ENCODE measurements at places on chromosomes 3 and 15.

DNA sequence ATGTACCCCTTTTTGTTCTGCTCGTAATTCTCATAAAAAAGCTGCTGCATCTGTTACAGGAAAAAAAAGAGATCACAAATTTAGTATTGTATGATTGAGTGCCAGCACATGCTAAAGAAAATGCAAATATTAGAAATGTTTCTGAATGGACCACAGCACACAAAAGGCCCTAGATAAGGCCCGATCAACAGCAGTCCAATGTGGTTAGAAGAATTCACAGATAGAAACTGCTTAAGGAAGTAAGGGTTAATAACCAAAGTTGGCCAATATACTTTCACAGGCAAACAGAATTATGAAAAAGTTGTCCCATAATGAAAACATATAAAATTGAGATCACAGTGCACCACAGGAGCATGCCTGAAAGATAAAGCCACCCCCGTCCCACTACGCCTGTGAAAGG is 72.9 kb downstream of the CHSY1 start:
- DNase-seq, result no peak

GRCh38 chr3:67335813-67336212 is 318.6 kb downstream of the SUCLG2 start:
- no peak for DNase-seq

- peak; percentile 86 for DNase-seq
Measured at GRCh38 chr15:92820236-92821021, 79.7 kb upstream of the CHD2 start.

DNA sequence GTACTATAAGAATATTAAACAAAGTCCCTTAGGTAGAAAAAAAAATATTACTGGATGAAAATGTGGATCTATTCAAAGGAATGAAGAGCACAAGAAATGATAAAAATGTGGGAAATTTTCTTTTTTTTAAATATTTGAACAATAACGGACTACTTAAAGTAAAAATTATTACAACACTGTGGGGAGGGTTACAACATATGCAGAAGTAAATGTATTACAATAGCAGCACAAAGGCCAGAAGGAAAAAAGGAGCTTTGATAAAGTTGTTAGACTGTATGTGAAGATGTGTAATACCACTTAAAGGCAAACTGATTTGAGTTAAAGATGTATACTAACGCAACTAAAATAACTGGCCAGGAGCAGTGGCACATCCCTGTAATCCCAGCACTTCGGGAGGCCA is 427.1 kb downstream of the SHQ1 start:
- DNase-seq, result no peak

GRCh38 chr3:55408193-55408826 is 78.8 kb downstream of the WNT5A start:
- DNase-seq, result no peak

- no peak for DNase-seq
Measured at GRCh38 chr3:18900994-18901393, 247.3 kb upstream of the KCNH8 start.

DNA sequence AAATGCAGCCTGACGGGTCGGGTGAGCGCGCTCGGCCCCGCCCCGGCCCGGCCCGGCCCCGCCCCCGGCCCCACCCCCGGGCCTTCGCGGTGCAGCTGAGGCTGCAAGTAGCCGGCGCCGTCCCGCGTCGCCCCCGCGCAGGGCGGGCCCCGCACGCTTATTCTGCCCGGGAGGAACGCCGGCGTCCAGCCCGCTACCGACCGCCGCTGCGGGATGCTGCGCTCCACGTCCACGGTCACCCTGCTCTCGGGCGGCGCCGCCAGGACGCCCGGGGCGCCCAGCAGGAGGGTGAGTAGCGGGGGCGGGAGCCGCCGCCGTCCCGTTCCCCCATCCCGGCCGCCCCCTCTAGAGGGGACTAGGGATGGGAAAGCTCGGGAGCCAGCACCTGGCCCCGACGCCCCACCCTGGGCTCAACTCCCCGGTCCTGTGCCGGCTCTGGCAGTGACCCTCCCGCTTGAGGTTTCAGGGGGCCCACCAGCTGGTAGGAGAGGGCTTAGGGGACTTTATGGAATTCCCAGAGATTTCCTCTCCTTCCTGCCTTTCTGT is at the start of gene MYZAP:
TSS of gene MYZAP (plus strand) at position 83 of the 546 bp plus-strand sequence. CDS start at position 214, 131 bp downstream.
- no peak for DNase-seq

GRCh38 chr3:3305084-3305483 is 125.6 kb upstream of the CRBN start:
- no peak for DNase-seq

- no peak for DNase-seq
Measured at GRCh38 chr15:97078591-97078990, 748.1 kb downstream of the NR2F2 start.

- peak; percentile 58 for DNase-seq
Measured at GRCh38 chr3:161854232-161854771, 357.7 kb downstream of the OTOL1 start.

DNA sequence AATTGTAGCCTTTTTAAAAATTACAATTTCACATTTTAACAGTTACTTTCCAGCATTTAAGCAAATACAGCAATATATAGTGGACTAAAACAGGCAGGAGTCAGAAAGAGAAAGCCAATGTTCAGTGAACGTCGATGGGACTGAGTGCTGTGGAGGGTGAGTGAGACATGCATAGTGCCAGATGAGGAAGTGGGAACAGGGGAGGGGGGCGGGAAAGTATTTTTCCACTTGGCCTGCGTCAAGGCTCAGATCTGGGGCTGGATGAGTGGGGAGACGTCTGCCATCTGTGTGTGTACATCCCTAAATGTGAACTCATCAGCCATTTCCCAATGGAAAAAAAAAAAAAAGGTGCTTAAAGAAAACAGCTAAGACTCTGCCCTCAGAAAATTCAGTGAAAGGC is 19.2 kb upstream of the RAD18 start:
- DNase-seq, result peak; percentile 50

- peak; percentile 34 for DNase-seq
Measured at GRCh38 chr15:42707068-42707467, 29.9 kb downstream of the CDAN1 start.

DNA sequence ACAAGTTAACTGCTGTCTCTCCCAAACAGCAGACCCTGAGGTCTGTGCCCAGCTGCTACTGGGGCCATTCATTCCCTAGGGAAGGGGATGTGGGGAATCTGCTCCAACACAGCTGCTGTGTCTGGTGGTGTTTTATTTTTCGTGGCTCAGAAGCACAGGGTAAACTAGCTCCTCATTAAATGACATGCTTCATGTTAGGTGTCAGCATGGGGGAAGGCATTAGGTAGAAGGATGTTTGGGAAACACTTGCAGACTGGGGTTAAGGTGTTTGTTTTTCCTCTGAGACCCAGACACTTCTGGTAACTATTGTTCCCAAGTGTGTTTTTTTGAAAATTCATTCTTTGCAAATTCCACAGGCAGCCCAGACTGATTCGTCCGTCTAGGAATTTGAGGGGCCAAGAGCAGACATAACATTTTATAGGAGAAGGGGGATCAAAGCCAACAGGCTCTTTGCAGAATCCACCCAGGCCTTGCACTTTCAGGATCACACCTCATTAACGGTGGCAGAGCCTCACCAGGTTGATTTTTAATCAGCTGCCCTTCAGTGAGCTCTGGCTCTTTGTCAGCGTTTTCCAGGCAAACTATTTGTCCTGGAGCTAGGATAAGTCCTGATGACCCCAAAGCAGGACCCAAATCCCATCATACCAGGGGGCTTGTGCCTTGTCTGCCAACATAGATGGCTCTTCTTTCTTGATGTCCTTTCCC is 65.4 kb upstream of the ITGA11 start:
- peak; percentile 83 for DNase-seq

DNA sequence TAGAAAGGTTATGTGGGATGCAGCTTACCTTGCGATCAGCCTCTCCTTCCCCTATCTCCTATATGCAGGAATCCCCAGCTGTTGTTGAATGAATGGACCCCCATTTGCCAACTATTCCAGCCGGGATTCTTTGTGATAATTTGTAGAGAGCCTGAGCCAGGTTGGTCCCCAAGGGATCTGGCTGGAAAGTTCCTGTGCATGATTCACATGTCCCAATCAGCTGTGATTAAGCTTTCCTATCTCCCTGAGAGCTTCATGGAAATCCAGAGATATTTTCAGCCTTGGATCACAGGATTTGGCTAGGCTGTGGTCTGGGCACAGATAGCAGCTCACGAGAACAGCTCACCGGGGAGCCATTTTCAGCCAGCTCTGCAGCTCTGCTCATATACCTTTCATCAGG is 76.7 kb downstream of the ARNT2 start:
- DNase-seq, result peak; percentile 97

GRCh38 chr3:148214705-148215104 is 483.0 kb upstream of the AGTR1 start:
- DNase-seq, result no peak

DNA sequence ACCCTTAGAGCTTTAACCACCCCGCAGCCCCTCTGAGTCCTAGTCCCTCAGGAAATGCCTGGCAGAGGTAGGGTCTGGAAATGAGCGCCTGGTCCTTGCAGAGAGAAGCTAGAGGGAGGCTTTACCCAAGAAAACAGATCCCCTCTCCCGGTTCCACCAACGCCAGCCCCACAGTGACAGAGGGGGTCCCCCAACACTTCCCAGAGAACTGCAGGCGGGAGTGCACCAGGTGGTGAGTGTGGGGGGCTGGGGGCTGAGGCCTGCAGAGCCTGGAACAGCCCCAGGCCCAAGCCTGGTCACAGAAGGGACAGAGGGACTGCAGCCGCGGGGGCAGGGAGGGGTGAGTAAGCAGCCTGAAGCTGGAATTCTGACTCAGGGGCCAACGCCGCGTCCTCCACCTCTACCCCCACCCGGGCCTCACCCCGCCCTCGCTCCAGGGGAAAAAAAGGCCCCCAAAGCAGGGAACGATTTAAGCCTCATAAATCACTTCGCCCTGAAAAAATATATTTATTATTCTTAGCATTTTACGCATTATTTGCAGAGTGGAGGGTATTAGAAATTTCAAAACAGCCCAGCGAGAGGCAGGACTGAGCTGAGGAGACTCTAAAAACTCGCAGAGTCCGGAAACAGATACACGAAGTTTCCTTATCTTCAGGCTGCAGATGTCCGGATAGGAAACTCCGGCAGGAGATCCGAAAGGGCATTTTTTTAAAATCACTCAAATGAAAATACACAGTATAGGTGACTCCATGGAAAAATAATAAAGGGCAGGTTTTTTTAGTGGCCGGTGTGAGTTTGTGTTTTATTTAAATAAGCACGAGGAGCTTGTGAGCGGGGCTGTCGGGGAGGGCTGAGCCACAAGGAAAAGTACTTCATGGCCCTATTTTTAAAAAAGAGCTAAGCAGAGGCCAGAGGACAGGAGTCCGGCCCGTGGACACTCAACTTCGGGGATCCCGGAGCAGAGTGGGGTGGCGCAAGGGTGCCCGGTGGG is 10.0 kb downstream of the GATA2 start:
- DNase-seq, result peak; percentile 69

GRCh38 chr15:89116404-89116803 is 28.1 kb downstream of the ABHD2 start:
- DNase-seq, result no peak

GRCh38 chr3:130258532-130258952 is 86.9 kb upstream of the COL6A5 start:
- peak; percentile 26 for DNase-seq

GRCh38 chr3:152307829-152308474 is 39.2 kb downstream of the MBNL1 start:
- no peak for DNase-seq

DNA sequence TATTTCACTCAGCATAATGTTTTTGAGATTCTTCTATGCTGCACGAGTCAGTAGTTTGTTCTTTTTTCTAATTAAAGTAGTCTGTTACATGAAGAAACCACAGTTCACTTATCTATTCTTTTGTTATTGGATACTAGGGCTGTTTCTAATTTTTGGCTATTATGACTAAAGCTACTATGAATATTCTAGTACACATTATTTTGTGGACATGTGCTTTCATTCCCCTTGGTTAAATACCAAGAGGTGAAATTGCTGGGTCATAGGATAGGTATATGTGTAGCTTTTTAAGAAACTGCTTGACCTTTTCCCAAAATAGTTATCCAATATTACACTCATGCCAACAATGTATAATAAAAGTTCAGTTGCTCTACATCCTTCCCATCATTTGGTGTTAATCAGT is 8.9 kb downstream of the PDE8A start:
- no peak for DNase-seq

DNA sequence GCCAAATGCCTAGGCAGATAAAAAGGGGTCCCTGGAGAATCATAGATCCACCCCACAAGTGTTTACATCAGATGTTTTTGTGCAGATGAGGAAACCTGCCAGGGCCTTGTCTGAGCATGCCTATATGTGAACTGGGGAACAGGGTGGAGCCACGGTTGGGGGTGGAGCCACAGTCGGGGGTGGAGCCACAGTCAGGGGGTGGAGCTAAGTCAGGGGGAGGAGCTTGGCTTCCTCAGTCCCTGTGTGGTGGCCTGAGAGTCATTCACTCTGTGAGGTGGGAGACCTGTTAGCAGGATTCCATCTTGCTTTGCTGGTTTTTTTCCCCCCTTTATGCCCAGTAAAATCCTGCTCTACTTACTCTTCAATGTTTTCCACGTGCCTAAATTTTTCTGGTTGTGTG is 57.8 kb upstream of the TGFBR2 start:
- DNase-seq, result no peak

- DNase-seq, result no peak
Measured at GRCh38 chr3:128617270-128617556, 33.4 kb downstream of the RPN1 start.

GRCh38 chr15:72584006-72584405 is 70.5 kb upstream of the GOLGA6B start:
- peak; percentile 13 for DNase-seq

Measured in AG10803 (cell line).